ENCODE measurements at places on chromosomes 6 and 20. TPM values are rescaled to one million over a fixed set of nuclear protein-coding genes. Genes with fewer than 3 reads are reported as not detected.

GRCh38 chr6:55276745-55277530, 50.3 kb upstream of the GFRAL start:
- DNase-seq: peak; percentile 75

The GSTA3 gene
- 2.4 TPM for total RNA-seq

DNA sequence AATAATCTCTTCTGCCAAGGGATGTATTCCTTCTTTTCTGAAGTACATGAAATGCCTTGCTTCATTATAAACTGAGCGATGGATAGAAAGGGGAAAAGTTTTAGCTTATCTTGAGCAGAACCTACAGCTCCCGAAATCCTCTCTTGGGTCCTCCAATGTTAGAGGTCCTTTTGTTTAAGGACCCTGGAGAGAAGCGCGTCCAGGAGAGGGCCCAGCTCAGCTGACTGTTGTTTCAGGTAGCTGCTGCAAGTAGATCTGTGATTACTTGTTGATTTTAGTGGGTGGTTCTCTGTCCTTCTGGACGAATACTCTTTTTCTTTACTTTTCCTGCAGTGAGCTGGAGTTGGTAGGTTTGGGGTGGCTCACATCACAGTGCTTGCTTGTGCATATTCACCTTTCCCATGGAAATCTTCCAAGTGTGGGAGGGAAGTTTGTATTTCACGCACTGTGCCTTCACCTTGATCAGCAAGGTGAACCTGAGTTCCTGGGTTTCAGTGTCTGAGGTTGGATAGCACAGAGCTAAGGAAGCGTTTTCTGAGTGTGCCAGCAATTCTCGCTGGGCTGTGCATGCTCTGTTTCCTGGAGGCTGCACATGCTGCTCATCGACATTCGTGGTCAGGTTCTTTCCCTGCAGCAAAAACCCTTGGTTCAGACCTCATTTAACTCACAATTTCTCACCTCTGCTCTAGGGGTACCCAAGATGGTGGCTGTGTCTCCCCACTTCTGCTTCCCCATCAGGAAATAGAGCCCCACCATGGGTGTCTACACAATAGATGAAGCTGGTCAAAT, 176.3 kb downstream of the JARID2 start:
- DNase-seq: peak; percentile 43

GRCh38 chr6:17771609-17772008, 64.9 kb upstream of the NUP153 start:
- no peak for DNase-seq

- no peak for DNase-seq
Measured at GRCh38 chr20:50481741-50482140, 28.4 kb upstream of the PTPN1 start.

- DNase-seq: peak; percentile 50
Measured at GRCh38 chr6:63565727-63566596, 6.3 kb upstream of the LOC128125822 start.

- peak; percentile 93 for DNase-seq
Measured at GRCh38 chr20:9301129-9302090, 213.0 kb upstream of the LAMP5 start.

- DNase-seq: peak; percentile 90
Measured at GRCh38 chr6:63904650-63905248, 269.1 kb downstream of the PHF3 start.

DNA sequence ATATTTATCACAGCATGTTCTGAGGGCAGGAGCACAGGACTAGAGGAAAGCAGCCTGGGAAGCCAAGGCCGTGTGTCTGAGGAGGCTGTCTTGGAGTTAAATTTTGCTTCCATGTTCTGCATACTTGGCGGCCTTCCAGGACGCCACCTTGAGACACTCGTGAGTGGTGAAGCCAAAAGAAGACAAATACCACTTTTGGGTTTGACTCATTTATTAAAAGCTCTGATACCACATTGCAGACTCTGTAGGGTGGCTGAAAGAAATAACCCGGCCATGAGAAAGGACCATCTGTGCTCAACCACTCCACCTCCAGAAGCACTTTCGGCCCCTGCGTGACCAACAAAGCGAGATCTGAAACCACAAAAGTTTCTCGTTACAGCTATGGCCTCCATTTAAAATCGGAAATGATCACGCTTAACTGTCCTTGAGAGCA, 120.0 kb downstream of the TMEM242 start:
- DNase-seq: no peak
